ENCODE measurements at places on chromosomes 12 and 14.

DNA sequence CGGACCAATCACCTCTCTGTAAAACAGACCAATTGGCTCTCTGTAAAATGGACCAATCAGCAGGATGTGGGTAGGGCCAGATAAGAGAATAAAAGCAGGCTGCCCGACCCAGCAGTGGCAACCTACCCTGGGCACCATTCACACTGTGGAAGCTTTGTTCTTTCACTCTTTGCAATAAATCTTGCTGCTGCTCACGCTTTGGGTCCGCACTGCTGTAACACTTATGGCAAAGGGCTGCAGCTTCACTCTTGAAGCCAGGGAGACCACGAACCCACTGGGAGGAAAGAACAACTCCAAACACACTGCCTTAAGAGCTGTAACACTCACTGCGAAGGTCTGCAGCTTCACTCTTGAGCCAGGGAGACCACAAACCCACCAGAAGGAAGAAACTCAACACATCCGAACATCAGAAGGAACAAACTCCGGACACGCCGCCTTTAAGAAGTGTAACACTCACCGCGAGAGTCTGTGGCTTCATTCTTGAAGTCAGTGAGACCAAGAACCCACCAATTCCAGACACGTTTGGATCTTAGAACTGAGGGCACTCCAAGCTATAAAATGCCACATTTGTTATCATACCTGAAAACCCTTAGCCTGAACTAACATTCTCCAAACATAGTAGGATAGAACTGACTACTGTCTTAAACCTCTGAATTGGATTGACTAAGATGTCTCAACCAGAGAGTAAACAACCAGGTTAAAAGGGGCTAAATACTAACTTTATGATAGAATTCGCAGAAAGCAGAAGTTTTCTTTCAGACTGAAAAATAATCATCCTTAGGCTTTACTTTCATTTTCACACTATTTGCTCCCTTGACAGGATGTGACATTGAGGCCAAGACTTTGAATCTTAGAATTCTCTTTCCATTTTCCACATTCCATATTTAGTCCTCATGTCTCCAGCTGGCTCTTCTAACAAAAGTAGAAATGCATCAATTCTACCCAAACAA is 33.6 kb downstream of the CDKL1 start:
- DNase-seq: peak; percentile 50

DNA sequence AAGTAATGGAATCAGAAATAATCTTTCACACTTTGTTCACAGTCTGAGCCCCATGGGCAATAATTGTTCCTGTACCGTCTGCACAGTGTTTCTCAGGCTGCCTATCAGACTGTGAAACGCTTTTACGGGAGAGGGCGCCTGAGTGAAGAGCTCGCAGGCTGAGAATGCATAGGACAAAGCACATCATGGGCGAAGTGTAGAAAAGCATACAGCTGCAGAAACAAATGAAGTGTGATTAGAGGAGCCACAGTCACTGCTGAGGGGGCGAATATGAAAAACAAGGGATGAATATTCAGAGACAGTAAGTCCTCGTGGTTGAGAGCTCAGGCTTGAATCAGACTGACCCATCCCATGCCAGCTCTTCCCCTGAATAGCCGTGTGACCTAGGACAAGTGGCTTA is 438.4 kb upstream of the DCN start:
- no peak for DNase-seq

DNA sequence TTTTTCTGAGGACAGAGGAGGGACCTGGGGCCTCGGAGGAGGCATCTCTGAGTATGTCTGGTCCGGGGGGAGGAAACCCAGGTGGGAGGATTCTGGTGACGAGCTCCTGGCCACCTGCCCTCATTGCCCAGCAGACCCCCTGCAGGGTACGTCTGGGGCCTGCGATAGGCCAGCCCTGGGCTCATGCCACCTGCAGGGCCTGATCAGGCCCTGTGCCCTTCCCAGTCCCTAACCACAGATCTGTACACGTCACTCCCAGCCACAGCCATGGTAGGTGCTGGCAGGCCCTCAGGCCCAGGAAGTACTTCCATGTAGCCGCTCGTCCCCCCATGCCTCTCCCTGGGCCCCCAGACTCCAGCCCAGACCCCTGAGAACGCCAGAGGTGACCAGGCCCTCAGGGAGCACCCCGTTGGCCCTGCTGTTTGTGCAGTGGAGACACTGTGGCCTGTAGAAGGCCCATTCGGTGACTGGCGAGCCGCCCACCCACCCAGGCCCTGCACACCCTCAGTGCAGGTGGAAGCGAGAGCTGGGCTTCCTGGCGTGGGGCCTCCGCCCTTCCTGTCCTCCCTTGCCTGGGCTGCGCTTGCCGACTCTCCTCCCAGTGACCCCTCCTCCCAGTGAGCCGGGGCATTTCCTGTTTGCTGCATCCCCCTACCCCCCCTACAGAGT is 5.7 kb downstream of the INF2 start:
- DNase-seq: peak; percentile 65

- no peak for DNase-seq
These were observed 30.3 kb upstream of the FOXN3 start for GRCh38 chr14:89447182-89447944.

- no peak for DNase-seq
These were observed 165.3 kb downstream of the DICER1 start for GRCh38 chr14:94992046-94992445.

- no peak for DNase-seq
These were observed 1.1 kb downstream of the SMIM41 start for GRCh38 chr12:52080403-52081251.

GRCh38 chr12:2017546-2018337 is 13.5 kb upstream of the DCP1B start:
- no peak for DNase-seq

DNA sequence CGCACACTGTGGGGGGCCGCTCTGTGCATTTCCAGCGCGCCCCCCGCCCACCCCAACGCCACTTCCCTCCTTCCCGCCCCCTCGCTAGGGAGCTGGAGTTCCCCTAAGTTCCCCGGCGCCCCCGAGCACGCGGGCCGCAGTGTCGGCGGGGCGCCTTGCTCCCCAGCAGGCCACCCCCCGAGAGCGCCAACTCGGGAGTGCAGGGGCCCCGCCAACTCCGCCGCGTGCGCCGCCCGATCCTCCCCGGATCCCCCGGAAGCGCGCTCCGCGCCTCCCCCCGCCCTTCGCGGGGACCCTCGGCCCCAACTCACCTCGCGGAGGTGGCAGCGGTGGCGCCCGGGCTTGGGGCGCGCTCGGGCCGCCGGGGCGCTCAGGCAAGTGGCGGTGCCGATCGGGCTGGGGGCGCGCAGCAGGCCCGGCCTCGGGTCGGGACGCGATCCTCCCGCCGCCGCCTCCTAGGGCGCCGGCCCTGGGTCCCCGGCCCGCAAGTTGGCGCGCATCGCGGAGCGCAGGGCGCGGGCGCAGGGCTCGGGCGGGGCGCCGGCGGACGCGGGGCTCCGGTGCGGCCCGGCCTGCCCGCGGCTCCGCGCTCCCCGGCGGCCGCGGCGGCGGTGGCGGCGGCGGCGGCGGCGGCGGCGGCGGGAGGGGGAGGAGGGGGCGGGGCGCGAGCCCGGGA is at the start of gene NCOR2:
TSS of gene NCOR2 (minus strand) at position 616 of the 676 bp plus-strand sequence. CDS start 72,361 bp downstream, outside the sequence.
- DNase-seq: peak; percentile 70

- DNase-seq: no peak
These were observed 745 bp upstream of the NAA30 start for GRCh38 chr14:57389646-57390036.

DNA sequence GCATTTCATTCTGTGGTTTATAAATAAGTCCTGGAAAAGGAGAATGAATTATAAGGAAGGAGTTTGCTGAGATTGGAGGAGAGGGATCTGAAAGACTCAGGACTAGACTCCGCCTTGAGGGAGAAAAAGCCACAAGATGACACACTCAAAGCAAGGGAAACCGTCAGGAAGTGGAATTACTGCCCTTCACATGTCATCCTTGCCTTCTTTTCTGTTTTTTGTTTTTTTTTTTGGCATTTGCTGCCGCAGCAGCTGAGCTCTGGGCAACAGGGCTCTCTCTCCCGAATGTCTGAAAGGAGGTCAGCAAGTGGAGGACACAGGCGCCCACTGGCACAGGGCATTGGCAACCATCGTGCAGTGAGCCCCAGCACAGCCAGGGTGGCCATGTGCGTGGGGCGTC is 344.9 kb downstream of the DPF3 start:
- DNase-seq: no peak

DNA sequence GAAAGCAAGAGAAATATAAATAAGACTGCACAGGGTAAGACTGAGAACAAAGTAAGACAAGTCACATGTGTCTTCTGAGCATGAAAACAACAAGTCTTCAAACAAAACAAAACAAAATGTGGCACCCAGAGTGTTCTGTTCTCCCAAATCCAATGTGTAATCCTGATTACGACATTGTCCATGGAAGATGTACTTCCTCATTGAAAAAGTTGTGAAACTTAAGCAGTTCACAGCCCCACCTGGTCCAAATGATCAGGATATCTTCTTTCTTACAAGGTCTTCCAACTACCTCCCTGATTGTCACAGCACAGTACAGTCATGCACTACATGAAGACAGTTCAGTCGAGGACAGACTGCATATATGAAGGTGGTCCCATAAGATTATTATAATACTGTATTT is 23.3 kb upstream of the NEK9 start:
- no peak for DNase-seq

GRCh38 chr12:57795354-57795753 is 12.8 kb downstream of the TSFM start:
- DNase-seq: no peak

DNA sequence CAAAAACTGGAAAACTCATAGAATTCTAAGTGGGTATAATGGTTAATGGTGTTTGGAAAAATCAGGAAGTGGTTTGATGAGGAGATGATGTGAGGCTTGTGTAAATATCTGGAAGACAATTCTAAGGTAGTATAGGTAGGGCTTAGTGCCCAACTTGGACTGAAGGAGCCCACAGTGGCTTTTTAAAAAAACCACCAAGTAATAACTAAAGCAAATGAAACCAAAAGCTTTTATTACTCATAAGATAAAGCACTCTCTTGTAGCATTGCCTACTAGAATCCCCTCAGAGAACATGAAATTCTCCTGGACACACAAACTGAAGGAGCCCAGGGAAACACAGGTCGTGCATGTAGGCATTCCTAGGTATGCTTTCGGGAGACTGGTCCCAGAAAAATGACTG is 324.5 kb downstream of the NELL2 start:
- DNase-seq: no peak

- no peak for DNase-seq
These were observed 3.3 kb upstream of the KRT86 start for GRCh38 chr12:52271158-52271557.

- DNase-seq: no peak
These were observed 907.0 kb downstream of the BCL11B start for GRCh38 chr14:98364961-98365360.

GRCh38 chr14:93329965-93330608 is 2.7 kb downstream of the BTBD7 start:
- no peak for DNase-seq

Measured in stimulated activated naive CD8-positive, alpha-beta T cell treated with anti-CD3 and anti-CD28 coated beads, Interleukin-15, amount 100 ng/mL, for 72 hours (primary cell).